ENCODE measurements at places on chromosomes 1 and 21. TPM values are rescaled to one million over a fixed set of nuclear protein-coding genes. Genes with fewer than 3 reads are reported as not detected.

- no peak for DNase-seq
Observed at GRCh38 chr21:33268737-33269441, 2.7 kb downstream of the IL10RB start.

DNA sequence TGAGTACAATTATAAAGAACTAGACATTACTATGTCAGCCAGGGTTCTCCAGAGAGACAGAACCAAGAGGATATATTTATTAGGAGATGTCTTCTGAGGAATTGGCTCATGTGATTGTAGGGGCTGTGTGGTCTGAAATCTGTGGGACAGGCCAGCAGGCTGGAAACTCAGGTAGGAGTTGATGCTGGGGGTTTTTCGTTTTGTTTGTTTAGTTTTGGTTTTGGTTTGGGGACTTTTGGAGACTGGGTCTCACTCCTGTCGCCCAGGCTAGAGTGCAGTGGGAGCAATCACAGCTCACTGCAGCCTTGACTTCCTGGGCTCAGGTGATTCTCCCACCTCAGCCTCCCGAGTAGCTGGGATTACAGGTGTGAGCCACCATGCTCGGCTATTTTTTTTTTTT is 132.9 kb upstream of the ERRFI1 start:
- DNase-seq: no peak

DNA sequence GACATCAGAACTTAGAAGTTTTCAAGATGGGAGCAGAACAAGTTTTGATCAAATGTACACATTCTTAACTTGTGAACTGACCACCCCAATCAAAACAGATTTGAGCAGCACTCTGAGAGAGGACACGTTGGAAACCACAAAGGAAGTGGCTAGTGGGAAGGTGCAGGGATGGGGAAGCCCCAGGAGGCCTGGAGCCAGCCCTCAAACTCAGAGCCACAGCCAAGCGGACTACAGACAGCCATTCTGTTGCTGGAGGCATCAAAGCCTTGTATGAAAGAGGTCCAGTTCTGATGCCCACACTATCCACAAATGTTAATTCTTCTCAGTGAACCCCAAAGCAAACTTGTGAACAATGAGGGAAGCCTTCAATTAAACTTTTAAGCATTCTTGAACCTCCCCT is 143.6 kb upstream of the RAB4A start:
- DNase-seq: no peak

DNA sequence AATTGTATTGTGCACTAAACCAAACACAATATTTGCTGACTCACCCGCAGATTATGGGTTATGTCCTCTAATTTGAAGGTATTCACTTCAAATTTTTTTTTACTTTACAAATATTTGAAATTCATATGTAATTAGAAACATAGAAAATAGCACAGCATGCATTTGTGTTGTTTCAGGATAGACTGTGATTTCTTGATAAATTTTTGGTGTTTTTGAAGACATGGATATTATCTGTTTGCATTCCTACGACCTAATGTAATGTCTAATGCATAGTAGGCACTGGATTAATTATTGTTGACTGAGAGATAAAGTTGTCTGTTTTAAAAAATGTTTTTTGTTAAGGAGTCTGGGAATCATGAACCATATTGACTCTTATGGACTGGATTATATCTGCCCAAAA is 850.2 kb downstream of the BRINP3 start:
- no peak for DNase-seq

EPS8L3 gene
- total RNA-seq: not detected

AKT3 gene
- total RNA-seq: 36.4 TPM

- no peak for DNase-seq
Observed at GRCh38 chr21:42862774-42863503, 16.4 kb downstream of the WDR4 start.

GREM2 gene
- total RNA-seq: not detected

SPRR2G gene
- total RNA-seq: not detected

All from H1 (cell line).